ENCODE measurements at places on chromosomes 11 and 22.

DNA sequence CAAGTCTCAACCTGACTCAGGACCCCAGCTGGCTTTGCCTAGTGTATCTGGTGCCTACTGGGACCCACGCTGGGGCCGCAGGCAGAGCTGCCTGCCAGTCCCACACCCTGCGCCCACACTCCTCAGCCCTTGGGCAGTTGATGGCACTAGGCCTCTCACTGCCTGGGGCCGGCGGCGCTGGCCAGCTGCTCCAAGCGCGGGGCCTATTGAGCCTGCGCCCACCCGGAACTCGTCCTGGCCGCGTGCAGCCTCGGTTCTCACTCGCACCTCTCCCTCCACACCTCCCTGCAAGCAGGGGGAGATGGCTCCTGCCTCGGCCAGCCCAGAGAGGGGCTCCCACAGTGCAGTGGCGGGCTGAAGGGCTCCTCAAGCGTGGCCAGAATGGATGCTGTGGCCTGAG, 908.5 kb upstream of the CCDC90B start:
- no peak for DNase-seq

- DNase-seq = no peak
Observed at GRCh38 chr22:44336962-44337677, 24.4 kb upstream of the SHISAL1 start.

DNA sequence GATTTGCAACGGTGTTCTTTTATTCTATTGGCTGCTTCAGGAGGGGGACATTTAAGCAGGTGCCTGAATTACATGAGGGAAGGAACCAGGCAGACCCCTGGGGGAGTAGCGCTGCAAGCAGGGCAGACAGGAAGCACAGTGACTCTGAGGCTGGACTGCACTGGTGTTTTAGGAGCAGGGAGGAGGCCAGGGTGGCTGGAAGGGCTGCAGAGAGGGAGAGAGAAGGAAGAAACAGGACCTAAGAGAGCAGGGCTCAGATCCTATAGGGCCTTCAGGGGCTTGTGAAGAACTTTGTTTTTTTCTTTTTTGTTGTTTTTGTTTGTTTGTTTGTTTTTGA, 62.5 kb upstream of the SORL1-AS1 start:
- no peak for DNase-seq

DNA sequence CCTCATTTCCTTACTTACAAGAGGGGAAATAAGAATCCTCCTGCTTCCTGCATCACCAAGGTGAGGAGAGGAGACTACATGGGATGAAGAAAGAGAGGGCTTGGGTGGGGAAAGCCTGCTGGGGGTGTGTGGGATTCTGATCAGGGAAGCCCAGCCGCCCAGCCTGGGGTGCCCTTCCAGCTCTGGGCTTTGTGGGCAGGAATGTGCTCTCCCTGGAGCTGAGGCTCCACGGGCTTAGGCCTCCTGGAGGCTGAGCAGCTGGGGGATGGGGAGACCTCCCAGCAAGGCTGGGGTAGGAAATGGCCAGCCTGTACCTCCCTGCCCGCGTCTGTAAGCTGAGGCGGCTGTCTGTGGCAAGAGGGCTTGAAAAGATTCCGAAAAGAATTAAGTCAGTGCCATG, 206.1 kb downstream of the GRIK4 start:
- no peak for DNase-seq

DNA sequence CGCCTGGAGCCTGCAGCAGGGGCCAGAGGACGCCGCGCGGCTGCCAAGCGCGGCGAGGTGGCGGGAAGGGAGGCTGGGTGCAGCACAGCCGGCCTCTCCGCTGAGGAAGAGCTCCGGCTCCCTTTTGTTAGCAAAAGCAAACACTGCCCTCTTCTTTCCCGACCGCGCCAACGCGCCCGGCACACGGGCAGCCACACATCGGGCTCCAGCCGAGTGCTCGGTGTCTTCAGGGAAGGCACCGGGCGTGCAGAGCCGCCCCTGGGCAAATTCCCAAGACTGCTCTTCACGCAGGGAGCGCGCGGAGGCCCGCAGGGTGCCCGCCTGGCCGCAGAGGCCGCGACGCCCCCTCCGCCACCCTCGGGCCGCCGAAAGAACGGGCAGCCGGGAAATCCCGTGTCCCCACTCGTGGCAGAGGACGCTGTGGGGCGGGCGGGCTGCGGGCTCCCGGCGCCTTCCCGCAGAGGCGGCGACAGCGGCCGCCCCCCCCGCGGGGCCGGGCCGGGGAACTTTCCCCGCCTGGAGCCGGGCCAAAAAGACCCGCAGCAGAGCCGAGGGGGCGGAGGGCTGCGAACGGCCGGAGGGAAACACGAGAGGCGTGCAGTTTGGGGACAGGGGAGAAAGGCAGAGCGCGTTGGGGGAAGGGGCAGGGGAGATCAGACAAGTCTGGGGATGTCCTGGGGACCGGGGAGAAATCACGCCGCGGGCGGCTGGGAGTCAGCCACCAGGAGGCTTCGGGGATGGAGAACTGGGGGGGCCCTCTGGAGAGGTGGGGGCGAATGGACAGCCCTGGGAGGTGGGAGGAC, 931 bp downstream of the CADM1 start:
- no peak for DNase-seq

GRCh38 chr11:116582571-116582970, 190.2 kb downstream of the BUD13 start:
- no peak for DNase-seq

- no peak for DNase-seq
Observed at GRCh38 chr11:74776546-74776945, 27.9 kb downstream of the RNF169 start.

DNA sequence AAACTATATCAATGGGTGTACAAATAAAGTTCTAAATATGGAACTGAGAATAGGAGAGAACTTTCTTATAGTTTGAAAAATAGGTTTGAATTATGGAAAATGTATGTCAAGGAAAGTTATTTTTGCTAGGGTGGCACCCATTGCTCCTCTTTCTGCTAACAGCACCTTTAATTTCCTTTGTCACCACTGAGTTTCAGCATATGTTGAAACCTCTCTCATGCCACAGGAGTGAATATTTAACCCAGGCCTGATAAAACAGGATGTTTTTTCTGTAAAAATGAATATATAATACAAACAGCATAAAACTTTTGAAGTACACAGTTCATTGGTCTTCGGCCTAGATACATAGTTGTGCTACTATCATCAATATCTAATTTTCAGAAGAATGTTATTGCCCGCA, 385.5 kb upstream of the ANO5 start:
- no peak for DNase-seq

GRCh38 chr11:124302347-124303125, 11.2 kb downstream of the OR8D1 start:
- no peak for DNase-seq

DNA sequence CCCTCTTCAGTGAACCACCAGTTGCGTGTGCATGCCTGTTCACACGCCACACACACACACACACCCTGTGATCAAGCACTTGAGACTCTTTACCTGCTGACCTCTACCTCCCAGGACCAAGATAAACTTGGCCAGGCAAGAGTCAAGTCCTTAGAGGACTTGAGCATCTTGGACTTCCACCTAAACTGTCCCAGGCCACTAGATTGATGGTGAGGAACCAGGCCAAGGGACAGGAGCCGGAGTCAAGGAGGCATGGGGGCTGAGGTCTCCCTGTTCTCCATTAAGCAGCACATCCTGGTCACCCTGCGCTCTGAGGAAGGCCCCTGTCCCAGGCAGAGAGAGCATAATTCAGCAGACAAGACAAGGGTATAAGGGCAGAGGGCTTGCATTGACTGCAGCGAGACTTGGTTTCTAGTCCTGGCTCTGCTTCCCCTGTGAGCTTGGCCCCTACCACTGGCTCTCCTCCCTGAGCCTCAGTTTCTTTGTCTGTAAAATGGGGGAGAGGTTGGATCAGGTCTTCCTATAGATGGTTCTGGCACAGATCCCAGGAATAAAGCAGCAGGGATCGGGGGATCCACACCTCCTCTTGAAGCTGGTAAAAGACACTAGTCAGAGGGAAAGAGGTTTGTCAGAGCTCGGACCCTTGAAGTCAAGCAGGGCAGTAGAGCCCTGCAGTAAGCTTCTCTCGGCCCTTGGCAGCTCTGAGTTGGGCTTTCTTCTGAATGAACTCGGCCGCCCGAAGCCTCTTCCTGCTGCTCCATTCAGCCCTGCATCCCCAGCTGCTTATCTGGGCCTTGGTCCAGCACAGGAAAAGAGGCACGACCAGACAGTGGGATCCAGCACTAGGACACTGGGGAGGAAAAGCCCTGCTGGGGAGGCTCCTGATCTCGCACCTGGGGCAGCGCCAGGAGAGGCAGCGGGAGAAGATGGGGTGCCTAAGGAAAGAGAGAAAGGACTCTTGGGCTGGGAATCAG, 2.0 kb downstream of the CREB3L1 start:
- DNase-seq = no peak

GRCh38 chr22:33787645-33788456, 132.4 kb downstream of the LARGE1 start:
- DNase-seq = no peak

GRCh38 chr22:41638124-41638523, 17.0 kb downstream of the XRCC6 start:
- no peak for DNase-seq

DNA sequence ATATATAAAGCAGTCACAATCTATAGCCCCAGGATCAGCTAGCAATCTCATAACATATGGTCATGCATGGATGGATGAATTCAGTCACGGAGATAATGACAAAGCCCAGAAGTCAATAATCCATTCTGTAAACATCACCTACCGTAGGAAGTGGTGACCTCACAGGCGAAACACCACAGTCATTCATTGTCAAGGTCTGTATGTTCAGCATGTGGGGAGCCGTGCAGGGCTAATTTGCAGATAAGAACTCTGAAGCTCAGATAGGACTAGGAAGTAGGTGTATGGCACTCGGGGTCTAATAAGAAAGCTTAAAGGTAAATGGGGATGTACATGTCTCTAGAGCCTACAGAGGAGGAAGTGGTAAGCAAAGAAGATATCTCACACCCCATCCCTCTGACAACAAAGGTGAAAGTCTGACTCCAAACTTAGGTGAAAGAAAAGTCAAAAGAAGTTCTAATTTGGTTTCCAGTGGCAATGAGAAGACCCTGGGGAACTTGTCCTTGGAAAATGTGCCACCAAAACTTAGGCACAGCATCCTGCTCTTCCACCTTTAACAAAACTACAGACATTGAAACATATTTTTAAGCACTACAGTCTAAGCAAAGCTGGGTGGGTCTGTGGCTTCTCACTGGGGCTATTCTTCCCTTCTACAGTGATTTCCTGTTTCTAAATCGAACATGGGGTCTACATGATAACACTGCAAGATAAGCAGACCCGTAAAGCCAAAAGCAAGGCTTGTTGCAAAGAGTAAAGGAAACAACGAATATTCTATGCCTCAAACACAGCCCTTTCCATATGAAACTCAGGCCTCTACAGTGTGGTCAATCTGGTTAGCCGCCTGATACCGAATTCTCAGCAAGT, 5.2 kb downstream of the CRTAM start:
- no peak for DNase-seq

DNA sequence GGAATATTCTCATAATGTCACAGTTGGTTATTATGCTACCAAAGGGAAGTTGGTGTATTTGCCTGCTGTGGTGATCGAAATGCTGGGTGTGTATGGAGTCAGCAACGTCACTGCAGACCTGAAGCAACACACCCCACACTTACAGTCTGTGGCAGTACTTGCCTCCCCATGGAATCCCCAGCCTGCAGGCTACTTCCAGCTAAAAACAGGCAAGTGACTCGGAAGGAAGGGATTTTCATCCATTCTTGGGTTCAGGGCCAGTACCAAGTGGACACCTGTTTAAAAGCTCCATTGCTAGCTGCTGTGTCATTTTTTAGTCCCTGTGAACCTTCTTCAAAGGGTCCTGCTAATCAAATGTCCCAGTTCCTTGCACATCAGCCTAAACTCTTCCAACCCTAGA, 149.6 kb downstream of the C11orf91 start:
- DNase-seq = no peak

DNA sequence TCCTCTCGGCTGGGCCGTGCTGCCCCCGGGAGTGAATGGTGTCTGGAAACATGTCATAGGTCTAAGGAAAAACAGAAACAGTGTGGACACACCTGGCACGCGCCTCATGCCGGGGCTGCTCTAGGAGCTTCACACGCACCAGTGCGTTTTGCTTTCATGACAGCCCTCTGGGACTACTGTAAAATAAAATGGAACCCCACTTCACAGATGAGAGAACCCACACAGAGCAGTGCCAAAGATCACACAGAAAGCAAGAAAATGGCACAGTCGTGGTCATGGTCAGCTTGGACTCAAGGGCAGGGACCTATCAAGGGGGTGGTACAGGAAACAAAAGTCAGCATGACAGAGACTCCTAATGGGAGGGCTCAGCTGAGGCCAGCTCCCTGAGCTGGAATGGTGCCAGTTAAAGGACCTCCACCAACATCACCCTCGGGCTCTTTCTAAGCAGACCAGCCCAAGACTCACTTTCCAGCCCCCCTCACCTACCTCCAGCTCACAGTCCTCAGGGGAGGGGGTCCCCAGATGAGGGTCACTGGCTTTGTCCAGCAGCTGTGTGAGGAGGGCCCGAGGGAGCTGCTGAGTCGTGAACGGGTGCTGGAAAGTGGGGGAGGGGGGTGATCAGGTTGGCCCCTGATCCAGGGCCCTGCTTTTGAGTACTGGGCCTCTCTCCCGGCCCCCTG, 3.3 kb downstream of the MAP4K2 start:
- DNase-seq = no peak

GRCh38 chr11:1201395-1202153, 21.3 kb upstream of the MUC5B start:
- no peak for DNase-seq
